ENCODE measurements at places on chromosomes 5 and 9.

GRCh38 chr5:74285675-74286280 lies 354.8 kb downstream of the ENC1 start:
- no peak for DNase-seq

- DNase-seq = no peak
Observed at GRCh38 chr5:107812570-107813141, 141.9 kb upstream of the EFNA5 start.

GRCh38 chr5:97194366-97194765 lies 11.3 kb upstream of the RIOK2 start:
- no peak for DNase-seq

- no peak for DNase-seq
Observed at GRCh38 chr5:12080761-12081160, 176.5 kb upstream of the CTNND2 start.

DNA sequence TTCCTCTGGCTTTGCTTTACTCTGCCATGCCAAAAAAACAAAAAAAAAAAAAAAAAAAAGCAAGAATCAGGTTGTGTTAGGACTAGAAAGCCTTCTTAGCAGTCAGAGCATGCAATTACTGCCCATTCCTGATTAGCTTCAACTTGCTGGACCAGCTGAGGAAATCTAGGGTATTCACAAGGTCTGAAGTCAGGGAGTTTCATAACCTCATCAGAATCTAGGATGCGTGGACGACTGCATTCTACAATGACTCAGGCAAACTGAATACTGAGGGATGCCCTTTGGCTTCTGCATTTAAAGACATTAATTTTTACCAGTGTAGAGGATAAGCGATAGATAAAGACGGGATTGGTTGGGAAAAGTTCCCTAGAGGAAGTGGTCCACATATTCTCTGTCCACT lies 39.2 kb upstream of the SHOC1 start:
- no peak for DNase-seq

DNA sequence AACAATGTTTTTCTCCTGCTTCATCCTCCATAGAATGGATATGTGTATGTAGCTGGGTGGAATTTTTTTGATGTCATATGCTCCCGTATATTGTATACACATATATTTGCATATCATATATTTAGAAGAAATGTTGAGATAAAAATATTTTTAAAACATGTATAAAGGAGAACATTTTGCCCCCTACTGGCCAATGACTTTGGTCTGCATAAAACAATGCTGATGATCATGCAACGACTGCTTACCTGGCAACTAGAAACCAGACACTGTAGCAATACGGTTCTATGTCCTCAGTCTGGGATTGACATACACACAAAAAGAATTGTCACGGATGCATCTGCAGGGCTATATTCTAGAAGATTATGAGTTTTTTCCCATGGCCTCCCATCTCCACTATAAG lies 503.6 kb downstream of the ELAVL2 start:
- no peak for DNase-seq

DNA sequence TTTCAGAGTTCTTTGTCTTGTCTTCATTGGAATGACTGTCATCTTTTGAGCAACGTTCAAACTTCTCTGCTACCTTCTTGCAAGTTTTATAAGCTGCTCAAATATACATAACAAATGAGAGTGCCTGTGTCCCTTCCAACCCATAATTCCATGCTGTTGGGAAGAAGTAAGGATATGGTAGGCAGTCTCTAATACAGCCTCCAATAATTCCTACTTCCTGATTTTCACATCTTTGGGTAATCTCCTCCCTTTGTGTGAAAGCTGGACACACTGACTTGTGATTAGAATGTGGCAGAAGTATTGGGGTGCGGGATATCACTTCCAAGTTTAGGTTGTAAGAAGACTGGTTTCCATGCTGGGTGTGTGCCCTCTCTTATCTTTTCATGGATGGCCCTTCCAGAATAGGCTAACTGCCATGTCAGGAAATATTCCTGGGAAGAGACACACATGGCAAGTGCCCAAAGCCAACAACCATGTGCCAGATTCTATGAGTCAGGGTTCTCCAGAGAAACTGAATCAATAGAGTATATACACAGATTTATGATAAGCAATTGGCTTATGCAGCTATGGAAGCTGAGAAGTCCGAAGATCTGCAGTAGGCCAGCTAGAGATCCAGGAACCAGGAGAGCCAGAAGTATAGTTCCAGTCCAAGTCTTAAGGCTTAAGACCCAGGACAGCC lies 531.3 kb downstream of the NTRK2 start:
- DNase-seq = no peak

GRCh38 chr5:94499806-94500205 lies 118.6 kb downstream of the KIAA0825 start:
- no peak for DNase-seq

- no peak for DNase-seq
Observed at GRCh38 chr5:142826093-142826492, 55.9 kb downstream of the ARHGAP26 start.

All from hematopoietic multipotent progenitor cell treated with erythropoietin and hydrocortisone succinate and interleukin-3 and kit ligand, for 8 days (in vitro differentiated cells).